Spinal cord (tissue), 10 donors: ENCODE measurements at places on chromosomes 13 and 19. TPM values are rescaled to one million over a fixed set of nuclear protein-coding genes. Genes with fewer than 3 reads are reported as not detected.
A peak's percentile ranks its signal among the peaks of the same experiment; 100 is the strongest.

DNA sequence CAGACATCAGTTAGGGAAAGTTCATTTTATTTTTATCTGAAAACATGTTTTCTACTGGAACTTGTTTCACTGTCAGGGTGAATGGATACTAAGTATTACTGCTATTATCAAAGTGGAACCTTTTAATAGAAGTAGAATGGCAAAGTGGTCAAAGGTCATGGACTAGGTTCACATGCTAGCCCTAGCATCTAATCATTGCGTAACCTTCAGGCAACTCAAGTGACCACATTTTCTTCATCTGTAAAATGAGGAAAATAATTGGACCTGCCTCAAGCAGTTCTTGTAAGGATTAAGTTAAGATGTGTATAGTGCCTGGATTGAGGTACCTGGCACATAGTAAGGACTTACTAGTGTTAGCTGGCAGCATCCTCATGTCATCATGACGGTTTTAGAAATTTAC, 5.0 kb downstream of the ZFP28 start:
- no peak for DNase-seq

GIPC3 gene
- polyA plus RNA-seq: 1.9 TPM

- DNase-seq: no peak
Observed at GRCh38 chr13:32838945-32839344, 177.3 kb upstream of the KL start.

GRCh38 chr19:12793290-12794195, 2.3 kb downstream of the JUNB start:
- peak; percentile 90 for DNase-seq

TICAM1 gene
- 5.6 TPM for polyA plus RNA-seq

GRCh38 chr13:86976521-86977324, 694.4 kb upstream of the SLITRK5 start:
- DNase-seq: no peak

- DNase-seq: no peak
Observed at GRCh38 chr13:97352815-97353214, 81.2 kb upstream of the RAP2A start.

GRCh38 chr13:65768545-65768944, 1461.6 kb downstream of the PCDH9 start:
- DNase-seq: no peak

DNA sequence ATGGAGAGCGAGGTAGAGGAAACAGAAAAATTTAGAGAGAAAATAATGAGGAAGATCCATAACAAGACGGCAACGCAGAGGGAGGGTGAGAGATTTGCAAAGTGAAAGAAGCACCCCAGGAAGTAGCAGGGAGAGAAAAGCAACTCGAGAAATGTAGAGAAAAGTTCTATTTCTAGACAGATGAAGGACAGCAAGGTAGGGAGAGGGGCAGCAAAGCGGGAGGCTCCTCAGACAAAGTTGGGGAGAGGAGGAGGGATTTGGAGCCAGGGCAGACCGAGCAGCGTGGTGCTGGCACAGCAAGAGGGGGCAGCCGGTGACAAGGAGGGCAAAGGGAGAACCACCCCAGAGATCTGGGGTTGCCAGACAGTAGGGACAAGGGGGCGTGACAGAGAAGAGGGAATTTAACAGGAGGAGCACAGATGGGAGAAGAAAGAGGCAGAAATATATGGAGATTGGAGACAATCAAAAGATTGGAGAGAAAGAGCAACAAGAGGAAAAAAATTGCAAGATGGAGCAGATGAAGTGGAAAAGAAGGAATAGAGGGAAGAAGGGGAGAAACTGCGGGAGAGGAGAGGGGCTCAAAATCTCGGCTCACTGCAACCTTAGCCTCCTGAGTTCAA, 989 bp downstream of the ZNF766 start:
- peak; percentile 47 for DNase-seq

GRCh38 chr19:12695997-12696365, 450 bp downstream of the FBXW9 start:
- DNase-seq: no peak

DZIP1 gene
- polyA plus RNA-seq: 136 TPM

- no peak for DNase-seq
Observed at GRCh38 chr13:24212674-24213073, 52.2 kb downstream of the SPATA13 start.

GRCh38 chr19:40688309-40688708, 2.1 kb downstream of the NUMBL start:
- no peak for DNase-seq

- no peak for DNase-seq
Observed at GRCh38 chr19:13215572-13216380, 65.6 kb downstream of the IER2 start.
